ENCODE measurements at places on chromosomes 6 and 20.

DNA sequence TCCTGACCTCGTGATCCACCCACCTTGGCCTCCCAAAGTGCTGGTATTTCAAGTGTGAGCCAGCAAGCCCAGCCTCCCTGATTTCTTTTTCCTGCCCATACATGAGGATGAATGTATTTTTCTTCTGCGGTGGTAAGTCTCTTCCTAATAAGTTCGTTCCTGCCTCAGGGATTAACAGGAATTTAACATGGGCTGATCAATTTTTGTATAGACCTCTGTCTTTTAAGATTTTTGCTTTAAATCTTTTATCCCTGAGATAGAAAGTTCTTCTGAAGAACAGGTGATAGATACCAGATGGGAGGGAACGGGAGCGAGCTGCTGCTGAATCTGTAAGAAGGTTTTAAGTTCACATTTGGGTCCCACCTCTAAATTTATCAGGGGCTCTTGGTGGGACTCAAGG lies 7.0 kb upstream of the ZNFX1 start:
- DNase-seq, result no peak

GRCh38 chr6:137087902-137088301 lies 43.1 kb upstream of the IL20RA start:
- no peak for DNase-seq

- no peak for DNase-seq
These were observed 586.1 kb downstream of the RNF144B start for GRCh38 chr6:18973251-18973650.

DNA sequence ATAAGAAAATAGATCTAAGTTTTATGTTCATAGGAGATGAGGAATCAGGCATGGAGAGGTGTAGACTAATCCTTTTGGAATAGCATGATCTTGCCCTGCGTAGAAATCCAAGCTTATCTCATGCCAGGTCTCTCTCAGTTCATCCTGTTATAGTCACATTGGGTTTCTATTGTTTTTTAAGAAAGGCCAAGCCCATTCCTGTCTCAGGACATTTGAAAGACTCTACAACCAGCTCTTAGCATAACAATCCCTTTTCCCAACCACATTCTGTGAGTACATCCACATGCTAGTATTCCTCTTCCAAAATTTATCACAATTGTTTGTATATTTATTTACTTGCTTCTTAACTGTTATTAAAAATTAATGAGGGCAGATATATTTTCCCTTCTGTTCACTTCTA lies 130.3 kb downstream of the MMUT start:
- DNase-seq, result no peak

DNA sequence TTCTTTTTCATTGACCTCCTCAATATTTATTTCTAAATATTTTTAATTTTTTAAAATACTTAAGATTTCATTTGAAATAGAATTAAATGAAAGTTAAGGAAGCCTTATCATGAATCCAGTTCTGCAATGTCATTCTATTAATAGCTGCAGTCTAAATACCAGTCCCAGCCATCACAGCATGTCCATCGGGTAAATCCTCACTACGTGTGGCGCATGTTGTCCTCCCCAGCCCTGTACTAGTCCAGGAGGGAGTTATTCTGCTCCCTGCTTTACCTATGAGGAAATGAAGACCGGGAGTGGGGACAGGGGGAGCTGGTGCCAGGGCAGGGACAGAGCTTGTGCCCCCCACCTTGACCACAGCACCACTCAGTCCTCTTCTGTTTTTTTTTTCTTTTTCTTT lies 125.1 kb upstream of the QKI start:
- DNase-seq, result no peak

DNA sequence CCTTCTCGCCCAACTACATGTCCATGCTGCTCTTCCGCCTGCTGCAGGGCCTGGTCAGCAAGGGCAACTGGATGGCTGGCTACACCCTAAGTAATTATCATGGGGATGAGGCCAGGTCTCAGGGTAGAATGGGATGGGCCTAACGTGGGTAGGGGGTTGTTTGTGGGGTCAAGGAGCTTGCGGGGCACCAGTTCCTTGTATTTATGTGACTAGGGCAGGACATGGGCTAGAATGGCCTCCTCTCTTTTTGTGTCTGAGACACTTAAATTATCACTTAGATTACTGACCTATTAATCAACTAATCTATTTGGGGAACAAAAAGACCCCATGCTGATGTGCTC lies 10.7 kb downstream of the SLC22A1 start:
- DNase-seq, result no peak

DNA sequence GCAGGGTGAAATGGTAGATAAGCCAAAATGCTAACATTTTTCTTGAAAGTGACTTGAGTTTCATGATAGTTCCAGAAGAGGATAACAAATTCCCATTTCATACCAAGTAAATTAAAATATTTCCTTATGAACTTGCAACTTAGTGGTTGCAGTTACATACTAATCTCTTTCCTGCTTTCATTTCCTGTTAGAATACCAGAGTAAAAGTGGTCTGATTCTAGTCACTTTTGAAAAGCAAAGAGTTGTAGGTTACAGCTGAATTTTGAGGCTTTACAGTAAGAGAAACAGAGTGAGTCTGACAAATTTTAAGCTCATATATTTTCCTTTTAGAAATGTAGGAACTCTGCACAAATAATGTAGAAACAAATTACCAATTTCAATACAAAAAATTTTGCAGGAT lies 117.4 kb downstream of the ZFAND3 start:
- no peak for DNase-seq

- no peak for DNase-seq
These were observed 5.3 kb upstream of the TCP11 start for GRCh38 chr6:35146453-35146852.

GRCh38 chr6:75376347-75377024 lies 91.9 kb upstream of the TMEM30A start:
- DNase-seq, result no peak

DNA sequence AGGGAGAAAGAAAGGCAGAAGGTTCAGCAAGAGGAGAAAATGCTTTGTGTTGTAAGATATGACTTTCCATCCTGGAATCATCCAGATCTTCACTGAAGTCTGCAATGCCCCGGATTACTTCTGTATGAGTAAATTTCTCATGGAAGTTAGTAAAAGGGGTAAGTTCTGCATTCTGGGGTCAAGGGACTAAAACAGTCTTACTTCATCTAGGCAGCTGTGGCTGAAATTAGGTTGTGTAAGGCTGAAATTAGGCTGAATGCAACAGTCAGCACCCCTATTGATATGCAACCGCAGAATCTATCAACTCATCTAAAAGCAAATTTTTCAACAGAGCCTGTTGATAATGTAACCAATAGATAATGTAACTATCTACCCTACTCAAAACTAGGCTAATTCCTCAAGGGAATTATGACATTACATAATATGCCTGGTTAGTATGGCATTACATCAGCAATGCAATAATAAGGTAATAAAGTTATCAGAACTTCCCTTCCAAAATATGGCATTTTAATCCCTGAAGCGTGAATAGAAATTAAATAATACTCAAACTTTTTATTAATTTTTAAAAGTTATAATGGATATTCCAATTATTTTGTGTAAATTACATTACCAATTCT lies 671.7 kb upstream of the CITED2 start:
- no peak for DNase-seq

- DNase-seq, result no peak
These were observed 251.0 kb downstream of the UST start for GRCh38 chr6:148997865-148998264.

DNA sequence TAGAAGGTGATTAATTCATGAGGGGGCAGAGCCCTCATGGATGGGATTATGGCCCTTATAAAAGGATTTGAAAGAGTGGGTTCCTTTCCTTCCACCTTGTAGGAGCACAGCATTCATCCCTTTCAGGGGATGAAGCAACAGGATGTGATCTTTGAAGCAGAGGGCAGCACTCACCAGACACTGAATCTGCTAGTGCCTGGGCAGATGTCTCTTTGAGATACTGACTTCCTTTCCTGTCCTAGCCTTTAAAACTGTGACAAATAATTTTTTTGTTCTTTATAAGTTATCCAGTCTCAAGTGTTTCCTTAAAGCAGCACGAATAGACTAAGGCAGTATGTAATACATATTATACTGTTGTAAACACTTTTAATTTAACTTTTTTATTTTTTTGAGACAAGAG lies 538.6 kb upstream of the RNF217 start:
- no peak for DNase-seq

- DNase-seq, result no peak
These were observed 201.3 kb upstream of the EXOC2 start for GRCh38 chr6:894274-894673.

DNA sequence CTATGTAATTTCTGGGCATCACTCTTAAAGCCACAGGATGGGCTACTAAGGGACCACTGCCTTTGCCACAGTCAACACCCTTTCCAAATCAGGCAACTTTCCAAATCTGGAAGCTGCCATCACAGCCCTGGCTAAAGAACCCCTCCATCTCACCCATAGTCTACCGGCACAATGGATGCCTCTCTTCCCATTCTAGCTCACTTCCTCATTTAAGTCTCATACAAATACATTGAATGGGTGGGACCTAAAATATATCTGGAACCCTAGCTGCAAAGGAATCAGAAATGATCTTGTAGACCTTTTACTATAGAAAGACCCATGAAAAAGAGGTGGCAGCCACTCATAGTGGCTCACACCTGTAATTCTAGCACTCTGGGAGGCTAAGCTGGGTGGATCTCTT lies 3.3 kb upstream of the TREML4 start:
- no peak for DNase-seq

GRCh38 chr20:34798328-34798727 lies 27.1 kb downstream of the NCOA6 start:
- no peak for DNase-seq

GRCh38 chr6:128208851-128209580 lies 308.2 kb upstream of the THEMIS start:
- DNase-seq, result no peak

GRCh38 chr6:5582762-5583161 lies 321.4 kb downstream of the FARS2 start:
- no peak for DNase-seq

GRCh38 chr6:25340431-25341202 lies 61.4 kb downstream of the CARMIL1 start:
- no peak for DNase-seq

GRCh38 chr6:1745814-1746213 lies 136.1 kb downstream of the FOXC1 start:
- DNase-seq, result no peak

DNA sequence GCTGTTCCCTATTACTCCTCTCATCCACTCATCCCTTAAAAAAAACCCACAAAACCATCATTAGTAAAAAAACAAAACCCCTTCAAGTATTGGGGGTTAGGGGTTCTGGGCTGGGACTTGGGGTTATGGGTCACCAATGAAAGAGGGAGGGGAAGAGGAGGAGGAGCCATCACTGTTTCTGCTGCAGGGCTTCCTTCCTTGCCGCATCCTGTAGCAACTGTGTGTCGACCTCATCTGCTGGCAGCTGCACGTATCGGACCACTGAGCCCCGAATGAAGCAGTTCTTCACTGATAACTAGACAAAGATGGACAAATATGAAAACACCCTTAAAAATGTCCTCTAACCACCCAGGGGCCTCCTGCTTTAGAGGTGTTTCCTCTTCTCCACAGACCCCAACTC lies 2.0 kb upstream of the VARS1 start:
- DNase-seq, result no peak

DNA sequence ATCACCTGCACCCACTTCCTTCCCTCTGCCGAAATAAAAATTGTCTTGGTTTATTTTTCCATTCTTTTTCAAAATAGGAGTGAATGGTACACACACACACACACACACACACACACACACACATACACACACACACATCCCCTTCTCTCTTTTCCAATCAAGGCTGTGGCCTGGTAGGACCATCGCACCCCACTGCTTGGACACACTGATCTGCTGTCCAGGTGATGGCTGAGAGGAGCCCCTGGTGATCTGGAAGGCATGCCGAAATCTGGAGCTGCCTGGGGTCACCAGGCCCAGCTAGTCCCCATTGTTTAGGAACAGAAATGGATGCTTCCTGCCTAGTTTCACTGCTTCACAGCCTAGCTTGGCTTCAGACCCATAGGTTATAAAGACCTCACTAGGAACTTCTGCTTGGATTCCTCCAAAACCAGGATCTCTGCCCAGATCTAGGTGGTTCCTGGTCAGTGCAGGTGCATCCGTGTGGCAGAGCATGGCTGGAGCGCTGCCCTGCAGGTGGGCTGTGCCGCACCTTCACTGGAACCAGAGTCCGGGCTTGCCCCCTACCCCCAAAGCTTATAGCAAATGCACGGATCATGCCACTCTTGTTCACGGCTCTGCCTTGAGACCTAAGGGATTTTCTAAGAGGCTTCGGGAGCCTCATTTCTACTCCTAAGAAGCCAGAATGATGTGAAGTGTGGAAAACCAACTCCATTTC lies 42.9 kb upstream of the DACT2 start:
- no peak for DNase-seq

DNA sequence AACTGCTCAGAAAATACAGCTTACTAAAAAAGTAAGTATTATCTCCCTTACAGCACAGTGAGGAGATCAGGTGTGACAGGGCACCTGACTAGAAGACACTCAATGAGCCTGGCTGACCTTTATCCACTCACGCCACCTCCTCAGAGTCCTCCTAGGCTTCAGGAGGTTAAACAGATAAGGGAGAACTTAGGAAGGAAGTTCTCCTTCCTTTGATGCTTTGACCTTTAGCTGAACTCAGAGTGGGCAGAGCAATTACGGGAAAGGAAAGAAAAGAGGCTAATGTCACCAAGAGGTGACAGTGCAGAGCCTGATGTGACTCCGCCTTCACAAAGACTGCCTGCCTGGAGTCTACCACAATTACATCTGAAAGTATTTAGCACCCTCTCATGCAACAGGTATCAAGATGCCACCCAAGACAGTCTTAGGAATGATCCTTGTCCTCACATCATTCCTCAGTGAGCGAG lies 36.7 kb downstream of the MAN1A1 start:
- no peak for DNase-seq

DNA sequence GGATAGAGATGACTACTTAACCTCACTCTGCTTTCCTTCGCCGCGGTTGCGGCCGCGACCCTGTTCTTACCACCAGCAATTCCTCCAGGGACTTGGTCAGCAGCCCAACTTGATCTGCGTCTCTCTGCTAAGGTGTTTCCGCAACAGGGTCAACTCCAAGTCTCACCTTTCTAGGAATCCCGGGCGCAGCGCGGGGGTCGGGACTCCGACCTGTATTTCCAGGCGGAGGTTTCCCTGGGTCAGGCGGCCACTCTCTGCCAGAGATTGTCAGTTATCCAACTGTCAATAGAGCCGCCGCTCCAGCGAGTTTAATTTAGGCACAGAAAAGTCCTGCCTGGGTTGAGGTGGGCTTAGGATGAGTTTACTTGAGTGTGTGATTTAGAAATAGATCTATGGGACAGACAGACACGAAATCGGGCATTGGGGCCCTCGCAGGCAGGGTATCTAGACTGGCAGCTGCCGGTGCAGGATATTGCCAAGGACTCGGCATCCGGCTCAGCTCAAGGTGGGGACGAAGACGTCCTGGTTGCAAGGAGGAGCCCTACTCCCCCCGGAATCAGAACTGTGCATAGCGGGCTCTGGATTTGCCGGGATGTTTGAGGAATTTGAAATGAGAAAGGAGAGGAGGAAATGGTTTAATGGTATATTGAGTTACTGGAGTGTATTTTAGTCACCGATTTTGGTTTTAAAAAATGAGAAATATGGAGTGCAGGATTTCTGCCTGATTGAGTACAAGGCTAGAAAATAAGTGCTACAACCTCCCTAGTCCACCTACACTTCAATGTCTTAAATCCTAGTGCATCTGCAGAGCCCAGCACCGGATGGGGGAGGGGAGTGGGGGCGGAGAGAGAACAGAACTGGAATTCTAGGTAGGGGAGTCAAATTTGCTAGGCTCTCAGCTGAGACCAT lies 23.7 kb downstream of the POM121L2 start:
- DNase-seq, result no peak

GRCh38 chr20:24949756-24950127 lies 673 bp downstream of the CST7 start:
- no peak for DNase-seq

GRCh38 chr6:30042476-30042875 lies 18.6 kb upstream of the POLR1H start:
- DNase-seq, result no peak

GRCh38 chr6:36129941-36130666 lies at the start of gene MAPK13:
Gene MAPK13, plus strand, starts transcription at chr6:36130513. Its CDS starts 70 bp downstream, at chr6:36130583.
- DNase-seq, result no peak

Measured in fibroblast of the conjunctiva (primary cell).